ENCODE measurements at places on chromosomes 1 and 21.

- no peak for DNase-seq
Measured at GRCh38 chr1:23594927-23595353, 35.6 kb upstream of the ID3 start.

GRCh38 chr1:20165522-20165951 is 20.4 kb upstream of the UBXN10 start:
- no peak for DNase-seq

DNA sequence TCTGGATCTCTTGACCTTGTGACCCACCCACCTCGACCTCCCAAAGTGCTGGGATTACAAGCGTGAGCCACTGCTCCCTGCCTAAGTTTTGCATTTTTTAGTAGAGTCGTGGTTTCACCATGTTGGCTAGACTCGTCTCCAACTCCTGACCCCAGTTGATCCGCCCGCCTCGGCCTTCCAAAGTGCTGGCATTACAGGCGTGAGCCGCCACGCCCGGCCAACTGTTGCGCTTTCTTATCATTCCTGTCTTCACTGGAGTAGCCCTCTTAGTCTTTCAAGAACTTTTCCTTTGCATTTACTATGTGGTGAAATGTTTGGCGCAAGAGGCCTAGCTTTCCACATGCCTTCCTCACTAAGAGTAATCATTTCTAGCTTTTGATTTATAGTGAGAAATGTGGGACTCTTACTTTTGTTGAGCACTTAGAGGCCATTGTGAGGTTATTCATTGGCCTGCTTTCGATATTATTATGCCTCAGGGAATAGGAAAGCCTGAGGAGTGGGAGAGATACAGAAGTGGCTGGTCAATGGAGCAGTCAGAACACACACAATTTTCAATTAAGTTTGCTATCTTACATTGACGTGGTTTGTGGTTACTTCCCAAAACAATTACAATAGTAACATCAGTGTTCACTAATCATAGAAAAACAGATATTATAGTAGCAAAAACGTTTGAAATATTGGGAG is 111.0 kb downstream of the ZMYM4 start:
- no peak for DNase-seq

- no peak for DNase-seq
Measured at GRCh38 chr1:226945106-226945857, 5.2 kb downstream of the COQ8A start.

- DNase-seq = no peak
Measured at GRCh38 chr1:162997499-162998285, 71.5 kb upstream of the RGS4 start.

DNA sequence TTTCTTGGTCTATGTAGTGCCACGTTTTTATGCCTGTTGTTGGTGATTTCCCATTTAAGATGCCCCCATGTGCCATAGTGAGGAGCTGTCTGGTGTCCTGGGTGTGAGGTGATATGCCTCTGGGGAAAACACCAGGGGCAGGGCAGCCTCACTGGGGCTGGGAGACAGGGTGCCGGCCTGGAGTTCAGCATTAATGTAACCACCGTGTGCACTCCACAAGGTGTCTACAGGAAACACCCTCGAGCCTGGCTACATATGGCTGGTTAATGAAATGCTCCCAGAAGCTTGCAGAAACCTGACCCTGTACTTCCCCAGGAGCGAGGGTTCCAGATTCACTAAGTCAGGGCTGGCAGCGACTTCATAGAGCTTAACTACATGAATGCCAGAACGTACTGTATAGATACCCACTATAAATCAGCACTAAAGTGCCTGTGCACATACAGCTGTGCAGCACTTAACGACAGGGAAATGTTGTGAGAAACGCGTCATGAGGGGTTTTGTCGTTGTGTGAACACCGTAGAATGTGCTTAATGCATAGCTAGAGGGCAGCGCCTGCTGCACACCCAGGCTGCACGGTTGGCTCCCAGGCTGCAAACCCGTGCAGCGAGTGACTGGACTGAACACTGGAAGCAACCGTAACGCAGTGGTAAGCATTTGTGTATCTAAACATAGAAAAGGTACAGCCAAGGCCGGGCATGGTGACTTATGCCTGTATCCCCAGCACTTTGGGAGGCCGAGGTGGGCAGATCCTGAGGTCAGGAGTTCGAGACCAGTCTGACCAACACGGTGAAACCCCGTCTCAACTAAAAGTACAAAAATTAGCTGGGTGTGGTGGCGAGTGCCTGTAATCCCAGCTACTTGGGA is 10.4 kb downstream of the TFF2 start:
- DNase-seq = no peak

DNA sequence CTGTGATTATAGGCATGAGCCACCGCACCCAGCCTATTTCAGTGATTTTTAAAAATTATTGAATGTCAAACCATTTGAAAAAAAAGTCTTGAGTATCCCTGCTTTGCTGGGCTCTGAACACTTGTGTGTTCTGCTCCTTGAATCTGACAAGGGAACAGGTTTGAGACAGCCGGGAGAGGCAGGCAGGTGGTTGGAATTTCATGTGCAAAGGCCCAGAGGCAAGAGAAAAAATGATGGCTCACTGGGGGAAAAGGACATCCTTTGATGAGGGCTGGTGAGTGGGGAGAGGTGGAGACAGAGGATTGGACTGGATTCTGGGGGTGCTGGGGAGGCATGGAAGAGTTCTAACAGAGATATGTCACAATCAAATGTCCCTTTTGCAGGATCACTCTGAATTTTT is 13.1 kb upstream of the WASF2 start:
- no peak for DNase-seq

DNA sequence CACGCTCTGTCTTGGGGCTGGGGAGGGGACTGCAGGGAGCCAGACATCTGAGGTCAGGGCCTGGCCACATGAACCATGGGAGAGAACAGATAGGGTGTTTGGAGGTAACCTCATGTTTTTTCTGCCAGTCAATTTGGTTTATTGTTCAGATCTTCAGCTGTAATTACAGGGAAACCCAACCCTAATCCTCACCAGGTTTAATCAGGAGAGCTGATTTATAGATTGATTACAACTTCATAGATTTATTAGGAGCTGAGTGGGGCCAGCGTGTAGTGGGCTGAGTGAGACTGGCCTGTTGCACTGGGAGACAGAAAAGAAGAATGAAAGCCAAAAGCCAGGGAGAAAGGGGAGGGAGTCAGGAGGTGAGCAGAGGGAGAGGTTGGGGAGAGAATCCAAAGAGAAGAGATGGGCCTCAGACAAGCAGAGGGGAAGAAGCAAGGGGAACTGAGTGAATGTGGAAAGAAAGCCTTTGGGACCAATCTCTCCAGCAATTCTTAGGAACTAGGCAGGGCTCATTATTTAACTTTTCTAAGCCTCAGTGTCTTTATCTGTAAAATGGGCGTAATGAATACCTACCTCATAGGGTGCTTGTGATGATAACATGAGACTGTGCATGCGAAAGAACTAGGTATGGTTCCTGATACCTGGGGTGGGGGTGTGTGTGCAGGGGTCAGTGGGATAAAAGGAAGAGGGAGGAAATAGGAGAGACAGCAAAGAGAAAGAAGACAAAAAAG is 17.0 kb upstream of the STUM start:
- DNase-seq = no peak

DNA sequence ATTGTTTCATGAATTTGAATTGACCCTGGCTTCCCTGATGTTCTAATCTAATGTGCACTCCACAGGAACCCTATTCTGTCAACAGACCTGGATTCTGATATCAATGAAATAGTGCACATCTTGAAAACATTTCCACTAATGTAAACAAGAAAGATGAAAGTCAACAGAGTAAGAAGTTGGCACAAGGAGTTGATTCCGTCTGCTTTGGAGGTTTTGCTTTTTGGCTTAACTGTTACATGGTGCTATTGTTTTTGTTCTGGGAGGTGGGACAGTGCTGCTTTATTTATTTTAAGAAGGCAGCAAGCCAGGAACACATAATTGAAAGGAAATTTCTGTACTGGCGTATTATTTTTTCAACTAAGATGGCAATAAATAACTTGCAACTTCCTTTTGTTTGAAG is 73.3 kb downstream of the LEPR start:
- DNase-seq = no peak

DNA sequence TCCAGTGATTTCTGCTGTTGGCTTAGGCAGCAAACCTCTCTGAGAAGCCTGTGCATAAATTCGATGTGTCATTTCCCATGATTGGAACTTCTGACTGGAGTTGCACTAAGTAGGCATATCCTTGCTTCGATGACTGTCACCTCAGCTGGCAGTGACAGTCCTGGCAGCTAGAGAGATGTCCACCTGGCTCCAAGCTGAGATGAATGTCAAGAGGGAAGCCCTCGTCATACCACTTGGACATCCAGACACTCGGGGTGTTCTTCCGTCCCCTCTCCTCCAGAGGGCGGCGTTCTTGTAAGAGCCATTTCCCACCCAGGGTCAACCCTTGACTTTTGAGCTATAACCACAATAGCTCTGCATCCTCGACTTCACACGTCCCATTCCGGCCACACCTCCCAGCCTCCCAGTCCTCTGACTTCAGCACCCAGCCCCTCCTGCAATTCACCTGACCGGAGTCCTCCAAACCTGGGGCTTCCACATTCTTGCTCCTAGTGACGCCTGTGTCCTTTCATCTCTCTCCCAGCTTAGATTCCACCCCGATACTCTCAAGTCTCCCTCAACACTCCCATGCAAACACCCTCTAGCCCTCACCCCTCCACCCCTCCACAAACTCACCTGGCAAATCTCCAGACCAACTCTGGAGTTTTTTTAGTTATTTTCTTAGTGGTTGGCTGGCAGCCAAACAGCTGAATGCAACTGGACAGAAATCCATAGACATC is 17.3 kb downstream of the CA6 start:
- no peak for DNase-seq

GRCh38 chr1:90135286-90135685 is 140.4 kb downstream of the ZNF326 start:
- no peak for DNase-seq

- DNase-seq = no peak
Measured at GRCh38 chr1:247452447-247453039, 5.4 kb downstream of the OR2B11 start.

GRCh38 chr1:201800246-201800645 is 28.7 kb upstream of the IPO9 start:
- DNase-seq = no peak

DNA sequence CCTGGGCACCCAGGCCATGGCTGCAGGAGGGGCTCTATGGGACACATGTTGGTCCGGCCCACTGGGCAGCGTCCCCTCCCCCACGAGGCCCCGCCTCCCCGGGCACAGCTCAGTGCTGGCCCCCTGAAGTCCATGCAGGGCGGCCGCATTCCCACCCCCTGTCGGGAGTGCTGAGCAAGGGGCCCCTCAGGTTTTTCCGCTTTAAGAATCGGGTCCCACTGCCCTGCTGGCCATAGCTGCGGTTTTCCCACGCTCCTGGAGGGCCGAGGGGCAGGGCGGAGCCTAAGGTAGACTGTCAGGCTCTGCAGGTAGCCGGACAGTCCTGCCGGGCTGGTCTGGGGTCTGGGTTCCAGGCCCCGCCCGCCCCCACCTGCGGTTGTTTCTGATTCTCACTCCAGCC is 43.5 kb upstream of the CCDC27 start:
- no peak for DNase-seq

GRCh38 chr1:241485145-241485544 is 34.4 kb downstream of the FH start:
- DNase-seq = no peak

GRCh38 chr1:10252508-10252907 is 42.1 kb downstream of the KIF1B start:
- DNase-seq = no peak

- no peak for DNase-seq
Measured at GRCh38 chr1:24437631-24438396, 22.2 kb downstream of the NIPAL3 start.

- no peak for DNase-seq
Measured at GRCh38 chr1:205961991-205962820, 18.9 kb upstream of the SLC26A9 start.

- DNase-seq = no peak
Measured at GRCh38 chr21:46064870-46065214, 33.1 kb upstream of the COL6A2 start.

- DNase-seq = peak; percentile 62
Measured at GRCh38 chr1:25037174-25038074, 107.3 kb upstream of the RUNX3 start.

DNA sequence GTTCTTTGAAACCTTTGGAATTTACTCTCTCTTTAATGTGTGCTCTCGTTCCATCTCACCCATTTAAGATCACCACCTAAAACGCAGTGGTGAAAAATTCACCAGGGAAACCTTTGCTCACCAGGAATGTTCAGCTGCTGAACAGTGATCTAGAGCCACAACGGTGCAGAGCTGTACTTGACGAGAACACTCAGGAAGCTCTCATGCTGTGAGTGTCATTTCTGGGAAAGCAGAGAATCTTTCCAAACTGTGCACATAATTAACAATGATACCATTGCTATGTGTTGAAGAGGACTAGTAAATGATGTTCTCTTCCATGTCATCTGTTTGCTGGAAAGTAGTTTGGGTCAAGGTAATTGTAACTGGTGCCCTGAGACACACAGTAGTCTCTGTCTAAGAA is 117.1 kb downstream of the ZZZ3 start:
- DNase-seq = no peak

- no peak for DNase-seq
Measured at GRCh38 chr1:226629210-226629895, 80.8 kb downstream of the STUM start.

All from activated naive CD4-positive, alpha-beta T cell (primary cell).